ENCODE measurements at places on chromosomes 2 and 18.

- DNase-seq, result no peak
- no peak overlapping the region for H3K27ac ChIP-seq
- peaks cover 1% of the 10 kb centered on the region for H3K4me1 ChIP-seq
- no peaks in the 10 kb centered on the region for H3K27me3 ChIP-seq
- H3K36me3 ChIP-seq, result no peaks in the 10 kb centered on the region
- H3K4me3 ChIP-seq, result no peak overlapping the region
Observed at GRCh38 chr2:217601601-217602000, 401.2 kb downstream of the TNS1 start.

- H3K27me3 ChIP-seq, result no peaks in the 10 kb centered on the region
- H3K4me3 ChIP-seq, result no peak overlapping the region
- H3K4me1 ChIP-seq, result no peaks in the 10 kb centered on the region
- H3K36me3 ChIP-seq, result peaks cover 47% of the 10 kb centered on the region
Observed at GRCh38 chr18:220708-221107, 47.1 kb downstream of the THOC1 start.

DNA sequence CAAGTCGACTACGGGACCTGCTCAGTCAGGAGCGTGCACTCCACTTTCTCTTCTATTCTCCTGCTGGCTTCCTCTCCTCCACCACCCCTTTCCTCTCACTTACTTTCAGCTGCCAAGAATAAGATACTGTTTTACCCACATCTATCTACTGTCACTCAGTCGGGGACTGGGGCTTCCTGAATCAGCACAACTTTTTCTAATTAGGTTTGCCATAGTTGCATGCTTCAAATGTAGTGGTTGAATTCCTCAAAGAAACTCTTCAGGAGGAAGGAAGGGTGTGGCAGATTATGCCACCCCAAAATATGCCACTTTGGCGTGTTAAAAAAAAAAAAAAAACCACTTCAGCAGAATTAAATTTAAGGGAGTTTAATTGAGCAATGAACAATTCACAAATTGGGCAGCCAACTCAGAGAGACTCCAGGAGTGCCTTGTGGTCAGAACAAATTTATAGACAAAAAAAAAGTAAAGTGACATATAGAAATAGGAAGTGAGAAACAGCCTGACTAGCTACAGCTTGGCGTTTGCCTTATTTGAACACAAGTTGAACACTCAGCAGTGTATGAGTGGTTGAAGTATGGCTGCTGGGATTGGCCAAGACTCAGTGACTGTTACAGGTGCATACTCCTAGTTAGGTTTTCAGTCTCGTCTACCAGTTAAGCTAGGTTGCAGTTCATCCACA, 32.5 kb upstream of the RMDN2 start:
- H3K4me3 ChIP-seq, result no peak overlapping the region
- no peak for DNase-seq
- H3K36me3 ChIP-seq, result no peaks in the 10 kb centered on the region
- H3K27me3 ChIP-seq, result no peaks in the 10 kb centered on the region

DNA sequence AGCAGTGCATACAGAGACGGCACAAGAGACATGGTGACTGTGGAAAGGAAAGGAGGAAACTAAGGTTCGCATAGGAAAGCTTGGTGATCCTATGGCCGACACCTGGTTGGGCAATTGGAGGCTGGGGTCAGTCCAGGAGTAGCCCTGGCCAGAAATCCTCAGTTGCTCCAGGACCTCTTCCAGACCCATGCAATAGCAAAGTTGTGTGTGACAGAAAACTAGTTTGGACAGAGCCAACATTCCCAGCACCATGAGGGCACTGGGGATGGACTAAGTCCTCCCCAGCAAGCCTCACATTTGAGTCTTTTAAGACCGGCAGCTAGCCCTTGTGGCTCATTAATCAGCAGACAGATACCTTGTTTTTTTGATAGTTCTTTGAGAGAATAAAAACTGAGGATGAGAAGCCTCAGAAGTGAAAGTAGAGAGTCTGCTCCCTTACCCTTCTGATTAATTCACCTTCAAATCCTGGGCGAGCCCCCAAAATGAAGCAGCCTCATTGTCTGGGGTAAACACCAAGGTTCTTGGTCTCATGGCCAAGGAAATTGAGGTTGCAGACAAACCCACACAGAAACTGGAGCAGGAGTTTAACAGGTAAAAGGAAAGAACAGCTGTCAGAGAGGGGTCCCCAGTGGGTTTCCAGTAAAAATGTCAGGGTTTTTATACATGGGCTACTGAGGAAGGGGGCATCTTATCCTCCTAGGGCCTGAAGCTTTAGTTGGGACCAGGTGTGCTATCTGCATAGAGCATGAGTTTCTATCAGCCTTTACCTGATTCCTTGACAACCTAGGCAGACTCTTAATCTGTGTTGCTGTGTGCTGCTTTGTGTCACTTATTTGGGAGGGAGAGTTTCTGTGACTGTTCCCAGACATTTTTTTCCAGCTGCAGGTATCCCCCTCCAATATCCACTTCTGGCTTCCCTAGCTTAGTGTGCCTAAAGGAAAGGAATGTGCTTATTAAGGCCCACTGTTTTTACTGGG, 39.1 kb downstream of the STK17B start:
- H3K36me3 ChIP-seq, result peaks cover 28% of the 10 kb centered on the region
- no peak for DNase-seq

GRCh38 chr18:39913672-39914366, 2041.2 kb upstream of the PIK3C3 start:
- H3K4me1 ChIP-seq, result no peaks in the 10 kb centered on the region
- DNase-seq, result no peak
- no peak overlapping the region for H3K4me3 ChIP-seq

DNA sequence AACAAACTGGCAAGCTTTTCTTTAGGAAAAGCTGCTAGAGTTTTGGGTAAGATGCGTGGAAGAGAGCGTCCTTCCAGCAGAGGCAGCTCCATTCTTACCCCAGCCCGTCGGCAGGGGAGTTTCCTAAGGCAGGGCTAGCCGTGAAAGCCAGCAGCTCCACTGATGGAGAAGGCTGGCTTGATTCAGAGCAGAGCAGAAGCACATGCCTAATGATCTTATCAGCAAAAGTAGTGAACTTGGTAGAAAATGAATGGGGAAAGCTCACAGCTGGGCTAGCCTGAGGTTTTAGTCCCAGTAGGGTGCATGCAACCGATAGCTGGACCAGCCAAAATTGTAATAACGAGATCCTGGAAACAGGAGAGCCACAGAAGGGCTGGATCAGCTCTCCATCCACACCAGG, 20.8 kb downstream of the LAMA1 start:
- no peak overlapping the region for H3K4me3 ChIP-seq
- no peaks in the 10 kb centered on the region for H3K36me3 ChIP-seq
- no peak for DNase-seq
- H3K4me1 ChIP-seq, result no peaks in the 10 kb centered on the region
- no peak overlapping the region for H3K27ac ChIP-seq

DNA sequence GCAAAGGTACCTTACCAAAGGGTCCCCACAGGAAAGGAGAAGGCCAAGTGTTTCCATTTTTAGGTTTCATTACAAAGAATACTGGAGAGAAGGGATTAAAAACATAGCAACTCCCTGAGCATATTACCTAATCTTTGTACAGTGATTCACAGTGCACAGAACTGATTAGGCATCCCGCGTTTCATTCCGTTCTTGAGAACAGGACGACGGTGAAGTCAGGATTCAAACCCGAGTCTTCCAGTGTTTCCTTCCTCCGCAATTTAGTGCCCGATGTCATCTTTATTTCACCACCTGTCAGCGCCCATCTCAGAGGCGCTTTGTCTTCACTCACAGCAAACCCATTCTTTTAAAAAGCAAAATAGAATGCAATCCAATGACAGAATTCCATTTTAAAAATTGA, 488.5 kb downstream of the EIPR1 start:
- no peak for DNase-seq
- no peak overlapping the region for H3K4me3 ChIP-seq
- H3K36me3 ChIP-seq, result no peaks in the 10 kb centered on the region
- no peak overlapping the region for H3K27ac ChIP-seq
- H3K27me3 ChIP-seq, result no peaks in the 10 kb centered on the region
- no peaks in the 10 kb centered on the region for H3K4me1 ChIP-seq

DNA sequence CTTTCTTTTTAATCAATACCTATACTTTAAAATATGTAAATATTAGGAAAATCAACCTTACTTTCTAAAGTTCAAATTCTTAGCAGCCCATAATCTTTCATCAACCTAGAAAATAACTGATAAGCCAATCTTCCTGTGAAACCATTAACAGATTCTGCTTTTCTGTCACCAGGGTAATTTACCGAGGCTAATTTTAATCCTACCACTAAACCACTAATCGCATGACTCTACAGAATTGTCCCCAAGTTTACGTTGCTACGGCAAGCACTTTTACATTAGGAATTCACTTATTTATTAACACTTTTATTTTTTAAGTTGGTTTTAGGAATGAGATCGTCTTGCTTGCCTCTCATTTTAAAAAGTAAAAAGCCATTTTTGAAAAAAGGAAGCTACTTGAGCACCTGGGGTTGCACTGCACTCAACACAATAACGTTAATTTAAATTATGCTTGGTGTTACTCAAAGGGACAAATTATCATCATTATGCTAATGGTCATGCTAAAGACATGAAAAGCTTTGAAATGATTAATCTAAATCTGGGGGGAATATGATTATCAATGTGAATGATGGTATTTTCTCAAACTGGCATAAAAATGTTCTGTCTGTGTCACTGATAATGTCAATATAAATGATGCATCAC, 10.2 kb downstream of the ZNF516 start:
- H3K36me3 ChIP-seq, result no peaks in the 10 kb centered on the region
- no peak overlapping the region for H3K27ac ChIP-seq
- H3K27me3 ChIP-seq, result no peaks in the 10 kb centered on the region
- peaks cover 2% of the 10 kb centered on the region for H3K4me1 ChIP-seq

Measured in H1 (cell line).